ENCODE measurements at places on chromosomes 4 and X.

GRCh38 chrX:120029354-120029753, 48.1 kb downstream of the RHOXF2B start:
- no peak for DNase-seq

- DNase-seq, result no peak
Observed at GRCh38 chr4:86582410-86582809, 11.7 kb upstream of the PTPN13 start.

- DNase-seq, result no peak
Observed at GRCh38 chr4:13830449-13830848, 202.9 kb upstream of the BOD1L1 start.

- DNase-seq, result peak; percentile 58
Observed at GRCh38 chr4:112234952-112235609, 3.5 kb downstream of the AP1AR start.

- no peak for DNase-seq
Observed at GRCh38 chrX:146278381-146278780, 460.8 kb downstream of the SLITRK2 start.

DNA sequence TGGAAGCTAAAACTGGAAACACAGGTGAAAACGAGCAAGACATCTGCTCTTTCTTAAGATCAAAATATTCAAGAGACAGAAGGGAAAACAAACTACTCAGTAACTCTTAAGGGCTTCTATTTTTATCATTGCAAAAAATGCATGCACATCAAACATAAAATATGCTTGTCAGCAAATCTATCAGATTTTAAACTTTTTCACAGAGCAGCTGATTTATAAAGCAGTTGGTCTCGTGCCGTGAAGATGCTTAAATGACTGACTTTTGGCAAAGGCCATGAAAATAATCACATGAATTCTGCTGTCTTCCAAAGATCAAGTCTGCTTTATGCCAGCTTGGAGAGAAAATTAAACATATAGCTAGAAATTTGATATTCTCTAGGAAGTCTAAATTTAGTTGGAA, 482.1 kb upstream of the HS3ST1 start:
- no peak for DNase-seq

DNA sequence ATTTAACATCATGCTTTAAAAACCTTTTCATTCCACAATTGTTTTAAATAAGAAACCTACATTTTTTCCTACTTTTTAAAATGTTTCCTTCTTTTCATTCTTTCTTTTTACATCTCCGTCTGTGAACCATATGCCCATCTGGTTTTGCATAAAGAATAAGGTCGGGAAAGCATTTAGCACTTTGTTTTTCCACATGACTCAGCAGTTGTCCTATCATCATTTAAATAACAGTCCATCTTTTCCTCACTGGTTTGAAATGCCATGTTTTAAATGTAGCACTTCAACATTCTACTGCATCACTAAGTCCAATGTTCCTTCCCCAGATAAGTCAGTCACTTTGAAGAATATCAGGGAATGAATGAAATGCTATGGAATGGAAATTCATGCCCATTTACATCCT, 128.4 kb downstream of the SH3RF1 start:
- DNase-seq, result no peak

- no peak for DNase-seq
Observed at GRCh38 chr4:74072739-74073138, 26.3 kb downstream of the CXCL2 start.

GRCh38 chr4:185771711-185772390, 40.1 kb downstream of the SORBS2 start:
- no peak for DNase-seq

GRCh38 chrX:21151051-21151450, 223.2 kb upstream of the CNKSR2 start:
- no peak for DNase-seq

GRCh38 chr4:104879367-104879766, 267.3 kb upstream of the TET2 start:
- DNase-seq, result no peak

GRCh38 chr4:153832054-153832453, 43.2 kb upstream of the SFRP2 start:
- no peak for DNase-seq

- DNase-seq, result no peak
Observed at GRCh38 chr4:152535360-152535902, 461 bp downstream of the FBXW7 start.

DNA sequence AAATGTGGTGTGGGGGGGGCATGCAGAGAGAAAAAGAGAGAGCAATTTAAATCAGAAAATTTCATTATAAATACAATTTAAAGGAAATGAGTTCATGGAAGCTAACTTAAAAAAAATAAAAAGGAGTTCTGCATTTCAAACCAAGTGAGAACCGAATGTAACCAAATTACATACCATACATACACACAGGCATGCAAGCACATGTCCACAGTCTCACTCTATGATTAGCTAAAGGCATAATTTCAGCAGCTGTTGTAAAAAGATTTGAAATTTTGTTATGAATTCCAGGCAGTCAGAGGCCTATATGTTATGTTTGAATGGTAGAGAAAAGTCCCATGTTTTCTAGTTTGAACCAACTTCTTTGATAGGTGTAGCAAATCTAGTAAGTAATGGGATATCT, 611.6 kb upstream of the ADGRL3 start:
- DNase-seq, result no peak

GRCh38 chrX:43175434-43175833, 397.5 kb upstream of the PPP1R2C start:
- DNase-seq, result no peak

GRCh38 chr4:15684498-15684897, 2.9 kb downstream of the FAM200B start:
- DNase-seq, result no peak

DNA sequence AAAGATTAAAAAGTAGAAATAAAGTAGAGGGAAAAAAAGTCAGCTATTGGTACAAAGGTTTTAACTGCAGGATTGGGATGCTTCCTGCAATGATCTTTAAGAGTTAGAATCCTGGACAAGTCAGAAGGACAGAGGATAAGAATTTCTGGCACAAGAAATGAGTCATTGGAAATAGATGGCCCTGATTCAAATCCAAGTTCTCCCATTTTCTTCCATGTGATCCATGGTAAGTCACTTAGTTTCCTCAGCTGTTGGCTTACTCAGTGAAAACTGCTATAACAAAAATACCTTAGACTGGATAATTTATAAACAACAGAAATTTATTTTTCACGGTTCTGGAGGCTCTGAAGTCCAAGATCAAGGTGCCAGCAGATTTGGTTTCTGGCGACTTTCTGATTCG, 13.3 kb upstream of the TBC1D19 start:
- no peak for DNase-seq

- no peak for DNase-seq
Observed at GRCh38 chr4:183348136-183348535, 25.9 kb upstream of the CLDN24 start.

DNA sequence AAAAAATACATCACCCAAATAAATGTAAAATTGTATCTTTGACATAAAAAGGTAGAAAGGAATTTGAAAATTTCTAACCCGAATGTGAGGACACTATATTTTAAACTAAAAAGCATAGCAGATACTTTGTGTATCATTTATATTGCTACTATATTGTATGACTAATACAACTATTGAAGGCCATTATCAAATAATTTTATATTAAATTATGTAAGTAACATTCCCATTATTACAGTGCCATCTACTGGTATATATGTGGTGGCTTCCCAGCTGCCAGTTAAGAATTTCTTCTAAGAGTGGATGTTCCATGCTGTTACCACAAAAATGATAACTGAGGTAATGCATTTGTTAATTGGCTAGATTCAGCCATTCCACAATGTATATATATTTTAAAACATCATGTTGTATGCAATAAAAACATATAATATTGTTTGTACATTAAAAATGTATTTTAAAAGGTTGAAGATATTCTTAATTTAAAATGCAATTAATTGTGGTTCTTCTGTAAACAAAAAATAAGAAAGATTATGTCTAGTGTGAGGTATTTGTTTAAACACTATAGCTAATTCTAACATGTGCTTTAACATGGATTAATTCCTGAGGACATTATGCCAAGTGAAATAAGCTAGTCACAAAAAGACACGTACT, 65.3 kb downstream of the EGF start:
- no peak for DNase-seq

DNA sequence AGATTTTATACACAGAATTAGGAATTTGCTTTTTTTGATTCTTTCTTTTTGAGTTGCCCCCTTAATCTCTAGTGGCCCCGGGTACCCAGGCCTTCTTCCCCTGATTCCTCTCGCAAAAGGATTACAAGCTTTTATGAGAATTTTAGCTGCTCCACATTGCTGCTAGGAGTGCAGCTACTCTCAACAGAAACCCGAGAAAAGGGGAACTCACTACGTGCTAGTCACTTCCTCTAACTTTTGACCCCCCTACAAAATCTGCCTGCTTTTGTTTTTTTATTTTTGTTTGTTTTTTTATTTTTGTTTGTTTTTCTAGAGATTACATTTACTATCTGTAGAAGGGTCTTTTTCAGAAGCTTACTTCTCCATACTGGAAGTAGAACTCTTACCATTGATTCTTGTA, 64.1 kb downstream of the ZNF81 start:
- no peak for DNase-seq

GRCh38 chr4:30767147-30767845, 47.1 kb downstream of the PCDH7 start:
- DNase-seq, result no peak

- no peak for DNase-seq
Observed at GRCh38 chr4:95537191-95537590, 11.6 kb downstream of the UNC5C start.

GRCh38 chr4:159048166-159048886, 54.6 kb upstream of the RAPGEF2 start:
- DNase-seq, result peak; percentile 2

DNA sequence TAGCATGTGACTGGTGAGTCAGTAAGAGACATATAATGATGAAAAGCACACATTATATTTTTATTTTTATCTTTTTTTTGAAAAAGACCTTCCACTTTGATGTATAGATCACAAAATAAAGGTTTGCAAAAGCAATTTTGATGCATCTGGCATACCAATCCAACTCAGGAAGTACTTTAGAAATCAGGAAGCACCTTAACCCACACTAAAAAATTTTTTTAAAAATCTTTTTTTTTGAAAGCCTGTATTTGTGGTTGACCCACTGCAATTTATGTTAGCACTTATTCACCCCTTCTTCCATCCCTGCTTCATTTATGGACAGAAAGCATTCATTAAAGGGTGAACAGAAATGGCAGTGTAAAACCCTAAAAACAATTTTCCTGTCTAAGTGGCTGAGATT, 16.6 kb downstream of the TMEM255A start:
- no peak for DNase-seq

DNA sequence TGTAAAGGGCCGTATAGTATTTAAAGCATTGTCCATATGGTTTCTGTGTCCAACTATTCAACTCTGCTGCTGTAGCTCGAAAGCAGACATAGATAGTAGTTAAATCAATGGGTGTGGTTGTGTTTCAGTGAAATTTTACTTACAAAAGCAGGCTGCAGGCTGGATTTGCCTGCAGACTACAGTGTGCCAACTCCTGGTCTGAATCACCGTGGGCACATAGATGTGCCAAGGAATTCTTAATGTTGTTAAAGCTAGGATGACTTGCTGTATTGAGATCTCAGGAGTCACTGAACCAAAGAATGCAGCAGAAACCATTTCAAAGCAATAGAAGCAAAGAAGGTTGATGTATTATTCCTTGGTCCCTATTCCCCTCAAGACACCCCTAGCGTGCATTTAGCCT, 379.0 kb downstream of the STIM2 start:
- no peak for DNase-seq

DNA sequence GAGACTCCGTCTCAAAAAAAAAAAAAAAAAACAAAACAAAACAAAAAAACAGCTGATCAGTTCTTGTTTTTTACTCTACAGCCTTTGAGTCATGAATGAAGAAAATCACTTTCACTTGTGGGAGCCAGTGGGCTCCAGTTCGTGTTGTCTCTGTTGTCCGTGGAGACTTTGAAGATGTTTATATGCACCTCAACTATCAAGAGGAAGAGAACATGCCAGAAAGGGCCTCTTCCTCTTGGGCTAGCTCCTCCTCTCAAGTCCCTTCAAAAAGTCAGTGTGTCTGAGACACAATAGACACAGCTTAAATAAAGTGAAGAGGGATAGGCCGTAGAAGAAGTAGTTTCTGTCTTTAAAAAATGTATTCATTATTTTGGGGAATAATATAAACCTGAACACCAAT, 182.7 kb downstream of the KDR start:
- no peak for DNase-seq

GRCh38 chrX:8432396-8432795, 32.2 kb upstream of the VCX3B start:
- no peak for DNase-seq

- DNase-seq, result no peak
Observed at GRCh38 chr4:62550121-62550520, 1350.0 kb downstream of the ADGRL3 start.

GRCh38 chr4:177155454-177155853, 154.2 kb upstream of the NEIL3 start:
- DNase-seq, result no peak
